ENCODE measurements at places on chromosomes 4 and X. TPM values are rescaled to one million over a fixed set of nuclear protein-coding genes. Genes with fewer than 3 reads are reported as not detected.

- DNase-seq: peak; percentile 94
These were observed 5.7 kb upstream of the ZBTB33 start for GRCh38 chrX:120244735-120245498.

GRCh38 chrX:132218100-132218812, 991 bp downstream of the RAP2C start:
- peak; percentile 64 for DNase-seq

- peak; percentile 87 for DNase-seq
These were observed 677 bp downstream of the PTPN13 start for GRCh38 chr4:86594559-86595425.

DNA sequence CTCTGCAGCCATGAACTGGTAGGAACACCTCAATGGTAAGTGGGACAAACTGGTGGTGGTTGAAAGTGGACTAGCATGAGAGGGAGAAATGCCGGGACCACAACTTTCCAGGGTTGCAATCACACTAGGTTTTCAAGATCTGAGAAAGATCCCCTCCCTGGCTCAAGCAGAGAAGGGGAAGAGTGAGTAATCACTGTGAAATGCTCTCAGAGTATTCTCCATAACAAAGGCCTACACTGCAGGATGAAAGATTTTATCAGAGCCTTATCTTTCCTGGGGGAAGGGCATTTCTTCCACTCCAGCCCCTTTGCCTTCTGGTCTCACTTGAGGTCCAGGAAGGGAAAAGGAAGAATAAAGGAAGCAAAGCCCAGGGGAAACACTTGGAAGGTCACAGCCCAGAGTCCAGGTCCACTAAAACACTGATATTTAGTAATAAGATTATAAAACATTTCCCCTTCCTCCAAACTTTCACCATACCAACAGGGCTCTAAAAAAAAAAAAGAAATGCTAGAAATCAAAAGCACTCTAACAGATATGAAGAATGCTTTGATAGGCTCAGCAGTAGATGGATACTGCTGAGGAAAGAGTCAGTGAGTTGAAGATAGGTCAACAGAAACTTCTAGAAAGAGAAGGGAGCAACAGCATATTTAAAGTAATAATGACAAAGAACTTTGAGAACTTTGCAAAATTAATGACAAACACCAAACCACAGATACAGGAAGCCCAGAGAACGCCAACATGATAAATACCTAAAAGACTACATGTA, 95.9 kb downstream of the WDFY3 start:
- DNase-seq: no peak

Gene CYSLTR1
- total RNA-seq: 1.5 TPM

Gene UGT2B11
- total RNA-seq: not detected

Gene GYPA
- not detected for total RNA-seq

DNA sequence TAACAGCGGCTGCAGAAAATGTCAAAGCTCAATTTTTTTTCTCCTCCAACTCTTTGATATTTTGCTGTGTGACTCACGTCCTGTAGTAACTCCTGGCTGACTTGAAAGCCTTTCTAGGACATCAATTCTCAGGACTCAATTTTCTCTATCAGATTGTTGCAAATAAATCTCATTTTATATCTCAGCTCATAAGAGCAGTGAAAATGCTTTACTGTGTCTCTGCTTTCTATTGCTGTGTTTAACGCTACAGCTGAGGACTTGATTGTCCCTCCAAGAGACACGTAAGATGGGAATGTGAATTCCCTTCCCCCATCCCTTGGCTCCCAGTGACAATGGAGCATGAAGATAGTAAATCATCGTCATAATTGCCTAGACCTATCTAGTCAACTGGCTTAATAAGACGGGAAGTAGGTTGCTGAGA, 20.5 kb upstream of the CBR4 start:
- peak; percentile 10 for DNase-seq

Data from lower leg skin (tissue), 4 donors.